Renal cortex interstitium (tissue), 15 donors: ENCODE measurements at places on chromosomes 6 and 20. TPM values are rescaled to one million over a fixed set of nuclear protein-coding genes. Genes with fewer than 3 reads are reported as not detected.

DNA sequence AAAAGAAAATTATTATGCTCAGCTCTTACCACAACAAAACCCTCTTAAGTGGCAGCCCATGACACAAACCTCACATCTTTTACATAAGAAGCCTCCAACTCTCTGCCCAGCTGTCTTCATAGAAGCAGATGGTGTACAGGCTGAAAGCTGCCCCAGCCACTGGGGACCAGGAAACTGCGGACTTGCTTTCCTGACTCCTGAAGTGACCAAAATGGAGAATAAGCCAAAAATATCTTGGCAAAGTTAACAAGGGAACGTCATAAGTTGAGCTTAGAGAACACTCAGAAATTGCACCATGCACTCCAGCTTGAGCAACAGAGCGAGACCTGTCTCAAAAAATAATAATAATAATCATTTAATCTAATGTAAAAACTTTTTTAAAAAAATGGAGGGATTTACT is 160.3 kb upstream of the CDYL start:
- DNase-seq, result no peak

- no peak for DNase-seq
Measured at GRCh38 chr6:26161322-26161721, 74.1 kb downstream of the HFE start.

- no peak for DNase-seq
Measured at GRCh38 chr6:5012519-5012918, 8.7 kb upstream of the RPP40 start.

DNA sequence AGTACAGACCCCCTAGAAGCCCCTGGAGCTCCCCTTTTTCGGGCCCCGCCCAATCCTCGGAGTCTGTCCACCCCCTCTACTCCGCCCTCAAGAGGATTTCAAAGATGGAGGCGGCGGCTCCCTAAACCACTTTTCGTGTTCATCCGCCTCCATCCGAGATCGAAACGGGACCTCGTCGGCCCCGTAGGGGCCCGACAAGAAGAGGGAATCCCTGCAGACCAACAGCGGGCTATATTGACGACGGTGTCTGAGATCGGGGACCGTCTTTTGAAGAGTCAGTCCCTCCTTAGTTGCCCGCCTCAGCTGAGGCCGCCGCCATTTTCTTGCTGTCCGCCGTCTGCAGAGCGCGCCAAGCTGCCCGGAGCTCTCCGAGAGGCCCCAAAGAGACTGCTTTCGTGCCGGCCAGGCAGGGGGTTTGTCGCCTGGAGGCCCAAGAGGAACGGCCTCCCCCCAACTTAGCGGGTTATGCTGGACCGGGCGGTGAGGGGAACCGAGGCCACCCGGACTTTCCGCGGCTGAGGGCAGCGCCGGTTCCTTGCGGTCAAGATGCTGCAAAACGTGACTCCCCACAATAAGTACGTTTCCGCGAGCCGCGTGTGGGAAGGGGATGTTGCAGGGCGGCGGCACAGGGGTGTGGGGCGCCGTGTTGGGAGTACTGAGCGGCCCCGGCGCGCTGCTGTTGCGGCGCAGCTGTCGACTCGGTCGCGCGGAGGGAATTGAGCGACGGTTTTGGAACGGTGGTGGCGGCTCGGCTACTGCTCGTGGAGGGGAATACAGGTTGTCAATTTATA is 4.2 kb downstream of the BRD2 start:
- no peak for DNase-seq

DNA sequence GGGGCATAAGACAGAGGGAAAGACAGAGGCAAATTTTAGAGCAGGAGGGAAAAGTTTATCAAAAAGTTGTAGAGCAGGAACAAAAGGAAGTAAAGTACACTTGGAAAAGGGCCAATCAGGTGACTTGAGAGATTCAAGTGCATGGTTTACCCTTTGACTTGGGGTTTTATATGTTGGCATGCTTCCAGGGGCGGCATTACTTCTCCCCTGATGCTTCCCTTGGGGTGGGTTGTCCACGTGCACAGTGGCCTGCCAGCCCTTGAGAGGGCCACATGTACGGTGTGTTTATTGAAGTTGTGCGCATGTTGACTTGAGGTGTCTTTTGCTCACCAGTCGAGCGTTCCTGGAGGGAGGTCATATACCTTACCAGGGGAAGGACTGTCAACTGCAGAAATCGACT is 259.5 kb upstream of the JARID2 start:
- DNase-seq, result no peak

GRCh38 chr20:21338291-21338690 is 35.2 kb downstream of the XRN2 start:
- no peak for DNase-seq

DNA sequence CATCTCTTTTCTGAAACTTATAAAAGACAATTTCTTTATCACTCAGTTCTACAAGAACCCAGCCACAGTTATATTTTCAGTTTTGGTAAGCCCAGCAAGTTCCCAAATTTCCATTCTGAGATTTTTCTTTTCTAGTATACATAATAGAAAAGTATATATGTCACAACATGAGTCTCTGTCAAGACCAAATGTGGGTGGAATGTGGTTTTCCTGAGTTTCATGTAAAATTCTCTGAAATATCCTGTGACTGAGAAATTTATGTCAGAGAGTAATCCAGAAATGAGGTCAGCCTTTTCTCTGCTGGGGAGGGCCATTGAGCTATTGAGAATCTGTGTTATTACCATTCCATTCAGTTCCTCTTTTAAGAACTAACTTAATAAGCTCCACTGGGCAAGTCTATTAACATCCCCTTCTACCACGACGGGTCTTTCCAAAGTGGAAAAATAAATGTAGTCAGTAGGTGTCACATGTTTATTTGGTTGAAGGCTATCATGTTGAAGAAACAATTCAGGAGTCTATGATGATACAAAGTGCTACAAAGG is 100.7 kb upstream of the HMGN3 start:
- DNase-seq, result no peak

GRCh38 chr6:57261926-57262325 is 39.8 kb upstream of the RAB23 start:
- no peak for DNase-seq

- DNase-seq, result no peak
Measured at GRCh38 chr20:33431797-33432381, 11.7 kb downstream of the SNTA1 start.

DNA sequence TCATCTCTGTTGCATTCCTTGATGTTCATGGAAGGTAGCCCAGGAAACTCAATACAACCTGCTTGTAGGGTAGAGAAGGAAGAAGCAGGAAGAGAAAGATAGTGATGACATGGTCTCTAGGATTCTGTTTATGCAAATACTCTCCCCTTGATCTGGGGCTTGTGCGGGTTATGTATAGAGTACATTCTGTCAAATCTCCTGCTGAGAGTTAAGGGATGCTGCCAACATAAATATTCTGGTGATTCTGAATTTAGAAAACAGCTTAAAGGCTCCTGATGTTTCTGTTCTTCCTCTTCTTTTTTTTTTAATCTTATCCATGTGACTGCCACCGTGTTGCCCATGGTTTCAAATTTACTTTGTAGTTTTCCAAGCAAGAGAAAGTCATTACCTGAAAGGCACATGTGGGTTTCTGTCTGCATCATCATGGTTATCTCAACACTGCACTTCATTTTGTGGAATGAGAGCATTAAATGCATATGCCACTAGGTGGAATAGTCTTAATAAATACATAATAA is 150.6 kb downstream of the RPS12 start:
- no peak for DNase-seq

ZBP1 gene
- polyA plus RNA-seq, result not detected

FNDC11 gene
- 0.95 TPM for polyA plus RNA-seq

AVP gene
- polyA plus RNA-seq, result 0.64 TPM
